ENCODE measurements at places on chromosomes 1 and 21.

- DNase-seq: no peak
Observed at GRCh38 chr1:221919743-221920142, 177.9 kb upstream of the DUSP10 start.

GRCh38 chr1:23763041-23763577 lies 15.1 kb upstream of the PITHD1 start:
- DNase-seq: no peak

DNA sequence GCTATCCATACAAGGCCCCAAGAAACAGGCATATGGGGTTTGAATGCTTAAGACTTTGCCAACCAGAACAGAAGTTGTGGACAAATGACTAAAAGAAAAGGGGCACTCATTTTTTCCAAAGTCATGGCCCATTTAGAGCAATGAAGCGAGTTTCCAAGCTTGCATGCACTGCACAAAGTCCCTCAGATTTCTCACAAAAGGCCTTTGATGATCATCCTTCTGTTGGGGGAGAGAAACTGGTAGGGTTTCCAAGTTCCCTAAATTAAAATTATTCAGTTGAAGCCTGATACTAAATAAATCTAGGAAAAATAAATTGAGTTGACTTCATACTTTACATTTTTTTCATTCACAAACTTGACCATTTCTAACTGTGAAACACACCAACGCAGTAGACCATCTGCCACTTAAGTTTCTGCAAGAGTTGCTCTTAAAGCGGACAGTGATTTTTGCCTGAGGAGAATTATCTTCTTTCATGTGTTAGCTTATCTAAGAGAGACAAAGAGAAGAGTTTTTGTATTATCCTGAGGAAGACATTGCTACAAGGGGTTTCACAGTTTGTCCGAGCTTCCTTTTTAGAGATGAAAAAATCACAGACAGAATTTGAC lies 139.2 kb downstream of the SEC16B start:
- no peak for DNase-seq

DNA sequence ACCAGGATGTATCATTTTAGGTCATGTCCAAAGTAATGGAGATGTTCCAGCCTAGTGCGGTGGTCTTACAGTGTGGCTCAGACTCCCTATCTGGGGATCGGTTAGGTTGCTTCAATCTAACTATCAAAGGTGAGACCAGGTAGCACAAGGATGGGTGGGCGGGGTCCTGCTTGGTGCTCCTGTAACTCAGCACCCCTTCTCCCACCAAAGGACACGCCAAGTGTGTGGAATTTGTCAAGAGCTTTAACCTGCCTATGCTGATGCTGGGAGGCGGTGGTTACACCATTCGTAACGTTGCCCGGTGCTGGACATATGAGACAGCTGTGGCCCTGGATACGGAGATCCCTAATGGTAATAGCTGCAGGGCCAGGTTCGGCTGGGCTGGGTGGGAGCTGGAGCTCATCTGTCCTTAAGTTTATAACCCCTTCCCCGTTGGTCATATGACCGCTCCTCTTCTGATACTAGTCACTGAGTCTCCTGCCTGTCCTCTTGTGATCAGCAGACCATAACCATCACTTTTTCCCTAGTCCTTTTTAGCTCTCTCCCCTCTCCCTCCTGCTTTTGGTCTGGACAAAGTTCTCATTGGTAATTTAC lies 5.4 kb downstream of the MARCKSL1 start:
- DNase-seq: no peak

GRCh38 chr1:206089341-206089740 lies 27.8 kb downstream of the AVPR1B start:
- DNase-seq: peak; percentile 18

DNA sequence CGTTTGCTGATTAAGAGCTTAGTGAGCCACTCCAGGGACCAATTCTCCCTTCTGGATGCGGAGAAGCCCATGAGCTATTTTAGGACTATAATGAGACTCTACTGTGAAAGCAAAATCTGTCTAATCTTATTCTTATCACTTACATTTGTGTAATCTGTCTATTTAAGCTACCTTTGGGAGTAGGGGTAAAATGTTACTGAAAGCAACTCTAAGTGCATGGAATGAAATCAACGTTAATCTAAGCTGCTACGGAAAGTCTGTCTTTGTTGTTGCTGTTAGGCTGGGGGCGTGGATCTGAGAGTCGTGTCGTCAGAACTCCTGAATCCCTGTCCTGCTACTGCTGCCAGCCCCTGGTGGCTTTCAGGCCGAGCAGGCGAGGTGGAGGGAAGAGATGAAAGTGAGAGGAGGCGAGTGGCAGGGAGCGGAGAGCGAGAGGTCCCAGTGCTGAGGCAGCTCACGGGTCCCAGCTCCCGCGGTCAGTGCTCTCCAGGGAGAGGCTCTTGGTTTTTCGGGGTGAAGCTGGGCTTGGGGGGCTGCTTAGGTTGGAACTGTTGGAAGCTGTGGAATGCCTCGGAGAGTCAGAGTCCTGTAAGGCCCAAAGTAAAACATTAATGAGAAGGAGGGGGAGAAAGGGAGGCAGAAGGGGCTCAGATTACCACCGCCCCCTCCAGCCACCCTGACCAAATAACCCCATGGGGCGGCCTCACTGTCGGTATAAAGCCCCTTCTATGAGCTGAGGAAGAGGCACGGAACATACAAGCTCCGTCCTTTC lies 53.9 kb downstream of the COQ8A start:
- DNase-seq: no peak

DNA sequence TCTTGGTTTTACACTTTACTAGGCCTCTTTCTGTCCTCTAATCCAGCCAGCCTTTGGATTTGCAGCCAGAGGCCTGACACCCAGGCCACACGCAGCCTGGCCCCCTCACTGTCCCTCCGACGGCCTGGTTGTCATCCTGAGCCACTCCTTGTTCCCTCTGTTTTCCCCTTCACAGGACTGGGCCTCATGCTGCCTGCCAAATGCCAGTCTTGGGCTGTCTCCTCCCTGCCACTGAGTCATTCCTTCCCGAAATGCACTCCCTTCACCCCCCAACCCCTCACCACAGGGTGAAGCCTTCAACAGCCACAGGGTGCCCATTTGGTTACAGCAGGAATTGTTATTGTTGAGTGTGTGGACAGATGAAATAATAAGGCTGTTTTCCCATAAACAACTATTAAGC lies 21.3 kb downstream of the ACOT11 start:
- no peak for DNase-seq

DNA sequence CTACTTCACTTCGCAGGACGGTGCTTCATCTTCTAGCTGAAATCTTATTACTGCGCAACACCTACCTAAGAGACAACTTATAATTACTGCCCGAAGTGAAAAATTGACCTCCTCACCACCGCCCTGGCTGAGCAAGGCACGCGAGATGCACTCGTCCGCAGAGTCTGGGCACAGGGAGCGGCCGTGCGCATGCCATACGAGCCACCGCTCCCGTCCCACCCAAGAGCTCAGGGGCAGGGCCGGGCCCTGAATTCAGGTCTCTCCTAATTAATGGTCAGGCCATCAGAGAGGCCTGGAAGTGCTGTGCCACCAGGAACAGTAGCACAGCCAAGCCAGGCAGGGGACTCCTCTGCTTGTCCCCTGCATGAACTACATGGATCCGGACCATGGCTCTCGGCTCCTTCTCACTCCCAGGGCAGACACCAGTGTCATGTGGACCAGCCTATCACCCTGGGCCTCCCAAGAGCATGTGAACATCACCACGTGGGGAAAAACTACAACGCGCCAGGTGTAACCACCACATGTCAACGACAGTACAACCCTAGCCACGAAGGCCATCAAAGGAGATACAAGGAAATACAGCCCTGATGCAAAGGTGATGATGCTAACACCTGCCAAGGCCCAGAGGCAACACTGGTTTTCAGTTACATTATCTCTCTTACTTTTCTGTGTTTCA lies 11.5 kb downstream of the RIPK4 start:
- no peak for DNase-seq

DNA sequence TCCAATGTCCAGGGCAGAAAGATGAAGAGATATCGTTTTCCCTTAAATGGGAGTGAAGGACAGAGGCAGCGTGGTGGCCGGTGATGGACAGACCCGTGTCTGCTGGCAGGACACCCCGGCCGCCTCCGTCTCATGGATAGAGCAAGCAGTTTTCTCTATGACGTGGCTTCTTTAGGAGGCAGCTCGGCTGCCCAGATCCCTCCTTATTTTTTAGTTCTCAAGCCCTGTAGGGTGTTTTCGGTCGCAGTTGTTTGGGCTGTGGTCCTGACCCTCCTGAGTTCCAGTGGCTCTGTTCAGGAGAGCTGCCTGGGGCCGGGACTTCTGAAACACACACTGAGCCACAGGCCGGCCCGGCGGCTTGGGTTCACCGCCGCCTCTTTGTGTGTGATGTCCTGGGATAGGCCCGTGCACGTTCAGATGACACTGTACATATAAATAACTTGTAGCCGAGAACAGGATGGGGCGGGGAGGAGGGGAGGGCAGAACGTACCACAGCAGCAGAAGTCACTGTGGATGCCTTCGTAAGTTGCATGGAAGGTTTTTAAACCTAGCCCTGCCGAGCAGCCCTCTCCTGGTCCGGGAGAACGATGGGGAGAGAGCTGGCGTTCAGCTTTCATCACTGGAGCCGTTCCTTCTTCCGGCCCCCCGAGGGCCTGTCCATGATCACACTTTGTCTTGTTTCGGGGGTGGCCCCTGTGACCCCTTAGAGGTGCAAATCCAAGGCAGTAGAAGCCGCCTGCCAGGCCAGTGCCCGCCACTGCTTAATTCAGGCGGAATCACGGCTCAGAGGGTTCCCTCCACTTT lies 65.2 kb downstream of the SIK1 start:
- no peak for DNase-seq

- peak; percentile 48 for DNase-seq
Observed at GRCh38 chr1:196148367-196148970, 459.8 kb downstream of the KCNT2 start.

- DNase-seq: no peak
Observed at GRCh38 chr1:42369471-42369870, 11.1 kb upstream of the RIMKLA start.

DNA sequence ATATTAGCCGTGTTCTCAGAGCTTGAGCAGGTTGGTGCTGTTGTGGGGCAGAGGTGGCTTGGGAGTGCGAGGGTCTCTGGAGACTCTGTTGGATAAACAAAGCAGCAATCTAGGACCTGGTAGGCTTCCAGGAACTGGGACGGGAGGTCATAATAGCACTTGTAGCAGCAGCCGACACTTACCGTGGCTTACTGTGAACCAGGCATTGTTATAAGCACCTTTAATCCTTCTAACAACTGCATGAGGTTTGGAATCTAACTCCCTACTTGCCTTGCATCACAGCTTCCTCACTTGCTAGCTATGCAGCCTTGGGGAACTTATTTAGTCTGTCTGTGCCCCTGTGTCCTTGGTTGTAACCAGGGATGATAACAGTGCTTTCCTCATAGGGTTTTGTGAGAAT lies 94.9 kb downstream of the NAV1 start:
- no peak for DNase-seq

All from AML-193 (cell line).